ENCODE measurements at places on chromosomes 16 and 17.

GRCh38 chr17:14886200-14886739, 378.9 kb downstream of the PMP22 start:
- DNase-seq, result no peak

DNA sequence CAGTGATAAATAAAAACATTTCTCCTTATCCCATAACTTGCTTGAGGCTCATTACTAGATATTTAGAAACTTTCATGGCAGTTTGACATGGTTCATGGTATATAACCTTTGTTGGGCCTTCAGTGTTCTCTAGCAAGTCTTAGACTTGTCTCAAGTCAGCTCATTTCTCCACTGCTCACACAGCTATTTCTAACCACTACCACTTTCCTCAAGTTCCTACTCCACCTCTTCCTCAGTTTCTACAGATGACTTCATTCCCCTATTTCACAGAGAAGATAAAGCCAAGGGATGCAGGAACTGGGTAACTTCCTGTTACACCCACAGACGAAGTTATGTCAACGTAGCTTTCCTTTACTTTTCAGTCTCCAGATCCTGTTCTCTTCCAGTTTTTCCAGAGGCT, 23.2 kb downstream of the NLK start:
- DNase-seq, result no peak

GRCh38 chr17:83099570-83100181, 20.3 kb downstream of the METRNL start:
- DNase-seq, result no peak

DNA sequence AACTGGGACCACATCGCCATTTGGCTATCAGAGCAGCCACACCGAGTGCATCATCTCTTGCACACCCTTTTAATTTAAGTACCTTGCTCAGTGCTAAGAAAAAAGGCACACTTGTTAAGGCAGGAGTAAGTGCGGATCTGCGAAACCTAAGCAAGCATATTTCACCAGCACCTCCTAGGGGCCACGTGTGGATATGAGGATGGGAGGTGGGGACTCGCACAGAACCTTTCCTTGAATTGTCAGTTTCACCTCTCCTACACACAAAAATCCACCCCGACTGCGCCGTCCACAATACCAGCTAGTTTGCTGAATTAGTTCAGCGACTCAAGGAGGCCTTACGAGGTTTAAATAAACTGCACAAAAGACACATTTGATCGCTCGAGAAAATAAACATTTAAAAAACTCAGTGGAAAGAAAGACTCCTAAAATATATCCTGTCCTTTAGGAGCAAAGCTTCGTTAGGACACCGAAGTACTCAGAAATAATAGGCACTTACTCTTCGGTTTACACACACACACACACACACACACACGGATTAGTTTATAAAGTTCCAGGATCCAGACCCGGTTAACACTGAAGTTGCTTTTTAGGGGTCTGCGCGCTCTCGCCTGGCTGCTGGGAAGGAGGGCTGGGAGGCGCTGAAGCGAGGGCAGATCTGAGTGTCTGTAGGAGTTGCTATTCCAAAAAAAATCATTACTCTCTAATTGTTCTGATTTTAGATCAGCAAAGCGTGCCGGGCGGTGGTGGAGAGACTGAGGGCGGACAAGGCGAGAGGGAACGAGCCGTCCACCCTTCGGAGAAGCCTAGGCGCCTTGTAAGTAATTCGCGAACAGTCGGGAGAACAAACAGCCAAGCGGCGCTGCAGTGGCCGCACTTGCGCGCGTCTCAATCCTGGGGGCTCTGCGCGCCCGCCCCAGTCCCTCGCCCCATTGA, 1.0 kb upstream of the KCNJ2 start:
- DNase-seq, result no peak

DNA sequence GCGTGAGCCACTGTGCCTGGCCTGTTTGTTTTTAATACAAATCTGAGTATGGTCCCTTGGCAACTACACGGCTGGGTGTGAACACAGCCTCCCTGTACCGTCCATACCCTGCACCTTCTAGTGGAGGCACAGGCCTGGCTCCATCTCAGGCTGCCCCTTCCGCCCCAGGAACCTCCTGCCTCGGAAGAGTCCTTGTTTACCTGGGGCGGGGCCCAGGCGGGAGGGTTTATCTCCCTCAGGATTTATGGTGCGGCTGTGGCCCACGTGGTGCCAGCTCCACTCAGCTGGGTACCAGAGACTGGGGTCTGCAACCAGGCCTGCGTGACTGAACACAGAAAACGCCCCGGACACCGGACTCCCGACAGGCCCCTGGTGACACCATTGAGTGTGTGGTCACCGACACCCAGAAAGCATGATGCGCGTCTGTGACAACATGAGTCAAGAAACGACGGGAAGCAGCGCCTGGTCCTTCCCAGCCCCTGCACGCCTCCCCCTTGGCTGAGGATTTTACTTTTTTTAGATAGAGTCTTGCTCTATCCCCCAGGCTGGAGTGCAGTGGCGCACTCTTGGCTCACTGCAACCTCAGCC, 19.0 kb downstream of the UNKL start:
- DNase-seq, result no peak
